SJSA1 (cell line): ENCODE measurements at places on chromosomes 16 and 17. TPM values are rescaled to one million over a fixed set of nuclear protein-coding genes. Genes with fewer than 3 reads are reported as not detected.

DNA sequence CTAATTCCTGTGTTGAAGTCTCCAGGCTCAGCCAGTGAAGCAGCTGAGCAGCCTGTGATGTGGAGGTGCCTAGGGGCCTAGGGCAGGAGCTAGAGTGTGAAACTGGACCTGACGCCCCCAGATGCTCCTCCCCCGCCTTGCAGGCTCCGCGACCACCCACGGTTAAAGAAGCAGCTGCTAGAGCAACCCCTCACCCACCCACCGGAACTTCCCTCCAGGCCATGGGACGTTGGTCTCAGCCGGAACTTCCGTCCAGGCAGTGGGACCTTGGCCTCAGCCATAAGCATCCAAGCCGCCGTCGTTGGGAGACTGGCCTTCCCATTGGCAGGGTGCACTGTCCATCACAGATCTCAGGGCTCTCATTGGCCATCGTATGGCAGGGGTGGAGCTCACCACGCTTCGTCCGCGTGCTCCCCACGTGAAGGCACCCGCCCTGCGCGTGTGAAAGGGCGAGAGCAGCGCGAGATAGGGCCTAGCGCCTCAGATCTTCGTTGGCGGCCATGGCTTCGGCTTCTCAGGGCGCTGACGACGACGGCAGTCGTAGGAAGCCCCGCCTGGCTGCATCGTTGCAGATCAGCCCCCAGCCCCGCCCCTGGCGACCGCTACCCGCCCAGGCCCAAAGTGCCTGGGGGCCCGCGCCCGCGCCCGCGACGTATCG, at the start of gene ADAD2:
TSS of gene ADAD2 (plus strand) at position 427 of the 658 bp plus-strand sequence. CDS start at position 501, 74 bp downstream.
- no peak for DNase-seq

DNA sequence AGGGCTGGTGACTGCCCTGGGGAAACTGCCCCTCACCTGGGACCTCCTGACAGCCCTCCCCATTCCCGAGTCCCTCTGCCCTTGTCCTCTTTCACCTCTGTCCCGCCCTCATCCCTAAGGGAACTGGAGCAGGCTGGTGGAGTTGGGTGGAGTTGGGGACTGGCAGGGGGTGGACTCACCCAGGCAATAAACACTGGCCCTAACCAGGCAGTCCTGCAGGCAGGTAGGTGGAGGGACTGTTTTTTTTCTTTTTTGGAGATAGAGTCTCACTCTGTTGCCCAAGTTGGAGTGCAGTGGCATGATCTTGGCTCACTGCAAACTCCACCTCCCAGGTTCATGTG, 11.7 kb downstream of the GCGR start:
- no peak for DNase-seq

DNA sequence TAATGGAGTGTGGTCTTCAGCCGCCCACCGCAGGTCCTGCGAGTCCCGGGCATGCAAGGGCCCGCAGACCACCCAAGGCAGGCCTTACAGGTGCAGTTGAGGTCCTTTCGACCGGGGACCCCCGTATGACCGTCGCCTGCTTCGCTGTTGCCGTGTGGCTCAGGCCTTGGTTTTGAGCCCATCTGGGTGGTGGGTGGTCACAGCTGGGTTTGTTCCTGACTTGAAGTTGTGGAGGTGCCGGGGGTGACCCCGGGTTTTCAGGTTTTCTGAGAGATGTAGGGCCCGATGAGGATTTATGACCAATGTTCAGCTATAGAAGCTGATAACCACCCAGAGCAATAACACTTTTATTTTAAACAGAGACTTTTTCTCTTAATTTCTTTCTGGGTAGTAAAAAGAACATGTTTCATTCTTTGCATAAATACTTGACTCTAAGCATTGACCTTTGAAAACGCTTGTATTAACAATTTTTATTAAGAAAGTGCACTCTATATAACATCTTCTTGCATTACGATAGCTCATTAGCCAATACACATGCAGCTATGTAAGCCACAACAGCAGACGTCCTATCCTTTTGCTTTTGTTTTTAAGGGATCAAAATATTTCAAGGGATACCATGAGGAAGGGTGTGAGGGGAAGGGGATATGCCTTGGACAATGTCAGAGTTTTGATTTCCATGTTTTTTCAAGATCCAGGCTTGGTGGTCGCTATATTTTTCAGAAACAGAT, 1.9 kb downstream of the FOXL1 start:
- DNase-seq, result no peak

GRCh38 chr17:49576088-49576916, 631 bp downstream of the NXPH3 start:
- peak; percentile 59 for DNase-seq

- no peak for DNase-seq
These were observed 70.8 kb downstream of the KANSL1 start for GRCh38 chr17:46122486-46122871.

DNA sequence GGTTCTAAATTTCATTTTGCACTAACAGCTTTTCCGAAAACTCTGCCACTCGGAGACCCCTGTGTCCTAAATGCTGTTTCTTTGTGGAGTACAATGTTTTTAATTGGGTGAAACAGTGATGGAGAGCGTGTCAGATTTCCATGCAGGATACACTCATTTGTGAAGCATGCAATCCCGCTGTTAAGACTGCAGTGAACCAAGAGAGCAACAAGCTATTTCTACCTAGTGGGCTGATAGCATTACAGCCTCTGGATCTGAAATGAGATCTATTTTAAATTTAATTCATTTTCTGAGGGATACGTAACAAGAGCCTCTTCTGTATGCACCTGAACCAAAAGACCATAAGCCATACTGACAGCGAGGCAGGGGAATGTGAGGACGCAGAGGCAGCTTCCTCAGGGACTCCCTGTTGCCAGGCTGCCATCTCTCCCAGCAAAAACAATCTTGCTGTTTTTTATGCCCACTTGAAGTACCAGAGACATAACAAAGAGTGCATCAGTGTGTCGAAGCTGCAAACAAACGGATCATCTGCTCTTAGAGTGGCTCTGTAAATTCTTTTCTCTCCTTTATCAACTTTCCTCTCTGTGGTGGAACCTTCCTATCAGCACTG, 199.9 kb upstream of the COX10 start:
- DNase-seq, result no peak

GRCh38 chr17:28841901-28842281, 699 bp downstream of the FAM222B start:
- no peak for DNase-seq

- DNase-seq, result no peak
These were observed 11.4 kb downstream of the HLF start for GRCh38 chr17:55275894-55276804.

- no peak for DNase-seq
These were observed 65.9 kb downstream of the PITPNC1 start for GRCh38 chr17:67442787-67443624.

GRCh38 chr17:28725166-28725659, 820 bp downstream of the TLCD1 start:
- DNase-seq, result no peak

GRCh38 chr17:81578038-81578441, 25.9 kb upstream of the FAAP100 start:
- DNase-seq, result no peak

GRCh38 chr16:88455610-88456355, 2.7 kb downstream of the ZFPM1 start:
- no peak for DNase-seq

DNA sequence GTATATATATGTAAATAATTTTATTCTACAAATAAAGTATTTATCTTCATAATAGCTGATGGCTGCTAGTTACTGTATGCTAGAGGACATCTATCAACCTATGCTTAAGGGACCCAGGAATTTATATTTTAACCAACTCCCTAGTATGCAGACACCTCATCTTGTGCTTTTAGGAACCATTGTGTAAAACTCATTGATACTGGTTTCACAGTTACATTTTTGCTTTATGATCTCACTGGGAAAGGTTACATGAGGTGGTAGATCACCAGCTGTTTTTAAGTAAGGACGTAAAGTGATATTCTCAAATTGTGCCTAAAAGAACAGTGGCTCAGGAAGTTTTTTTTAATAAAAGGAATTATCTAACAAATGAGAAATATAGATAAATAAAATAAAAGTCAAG, 56.4 kb downstream of the VMP1 start:
- peak; percentile 52 for DNase-seq

- no peak for DNase-seq
These were observed 163.5 kb downstream of the COPRS start for GRCh38 chr17:31695456-31696090.

- DNase-seq, result no peak
These were observed 317.0 kb downstream of the MAF start for GRCh38 chr16:79283578-79283977.

- no peak for DNase-seq
These were observed 10.3 kb upstream of the LGALS9 start for GRCh38 chr17:27620721-27621120.

DNA sequence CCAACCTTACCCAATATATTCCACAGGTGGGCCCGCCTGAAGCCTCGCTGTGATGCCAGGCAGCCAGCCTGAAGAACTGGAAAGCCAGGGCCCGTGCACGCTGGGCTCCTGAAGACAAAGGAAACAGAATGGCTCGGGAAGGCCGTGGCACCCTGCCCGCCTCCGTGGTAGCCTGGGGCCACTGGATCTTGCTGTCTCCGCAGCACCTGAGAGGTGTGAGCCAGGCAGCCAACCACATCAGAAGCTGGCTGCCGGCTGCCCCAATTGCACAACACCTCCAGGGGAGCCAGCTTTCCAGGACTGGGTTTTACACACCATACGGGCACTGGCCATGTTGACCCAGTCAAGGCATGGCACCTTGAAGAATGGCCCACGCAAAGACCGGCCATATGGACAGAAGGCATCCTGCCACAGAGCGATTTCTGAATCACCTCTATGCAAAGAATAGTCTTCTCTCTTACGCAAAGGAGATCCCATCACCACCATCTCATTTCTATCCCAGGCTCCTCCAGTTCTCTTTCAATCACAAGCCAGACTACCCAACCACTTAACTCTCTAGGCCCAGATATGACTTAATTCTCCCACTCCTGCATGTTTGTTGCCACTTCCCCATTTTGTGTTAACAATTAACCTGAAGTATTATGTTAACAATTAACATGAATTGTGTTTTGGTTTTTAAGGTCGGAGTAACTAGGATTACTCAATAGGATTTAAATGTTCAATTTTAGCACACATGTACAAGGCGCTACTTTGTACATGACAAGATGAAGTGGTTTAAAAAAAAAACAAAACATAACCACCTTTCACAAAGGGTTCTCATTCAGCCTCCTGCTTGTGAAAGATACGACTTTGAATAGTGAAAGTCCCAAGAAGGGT, 32.1 kb downstream of the ZFHX3 start:
- DNase-seq, result no peak

GRCh38 chr17:79478051-79478461, 132.8 kb downstream of the RBFOX3 start:
- no peak for DNase-seq

GRCh38 chr17:12231355-12231682, 210.6 kb downstream of the MAP2K4 start:
- peak; percentile 5 for DNase-seq

Gene CNP
- 45.7 and 47.1 TPM in 2 replicates for total RNA-seq

Gene TNRC6C
- total RNA-seq, result 4.6 and 9.6 TPM in 2 replicates

Gene IRX3
- 8.1 and 8.2 TPM in 2 replicates for total RNA-seq

Gene TMEM114
- not detected in 2 replicates for total RNA-seq

Gene MYH11
- 0.03 and 0.16 TPM in 2 replicates for total RNA-seq

Gene FAM20A
- total RNA-seq, result not detected in 2 replicates

Gene LRRC46
- total RNA-seq, result not detected in 2 replicates

Gene PIK3R5
- total RNA-seq, result not detected in 2 replicates
